ENCODE measurements at places on chromosomes 2 and 18. TPM values are rescaled to one million over a fixed set of nuclear protein-coding genes. Genes with fewer than 3 reads are reported as not detected.
A peak's percentile ranks its signal among the peaks of the same experiment; 100 is the strongest.

DNA sequence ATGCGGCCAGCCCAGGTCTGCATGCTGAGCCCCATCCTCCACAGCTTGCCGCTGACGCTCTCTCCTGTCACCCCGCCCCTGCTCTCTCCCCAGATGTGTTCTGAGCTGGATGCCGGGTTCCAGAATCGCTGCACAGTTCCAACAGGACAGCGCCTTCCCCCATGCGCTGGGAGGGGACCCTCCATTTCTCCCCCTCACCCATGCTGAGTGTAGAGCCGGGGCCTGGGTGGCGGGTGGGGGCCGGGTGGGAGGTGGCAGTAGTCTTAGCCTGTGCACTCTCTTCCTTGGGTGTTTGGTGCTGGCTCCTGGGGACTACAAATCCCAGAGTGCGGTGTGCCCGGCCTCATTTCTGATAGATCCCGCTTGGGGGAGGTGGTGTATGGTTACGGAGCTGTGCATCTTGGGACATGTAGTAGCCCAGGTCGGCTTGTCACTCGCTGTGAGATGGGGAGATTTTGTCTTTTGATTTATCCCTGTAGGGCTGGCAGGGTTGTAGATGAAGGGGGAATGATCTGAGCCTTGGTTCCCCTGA, 6.8 kb downstream of the DNAJB2 start:
- no peak for DNase-seq

DNA sequence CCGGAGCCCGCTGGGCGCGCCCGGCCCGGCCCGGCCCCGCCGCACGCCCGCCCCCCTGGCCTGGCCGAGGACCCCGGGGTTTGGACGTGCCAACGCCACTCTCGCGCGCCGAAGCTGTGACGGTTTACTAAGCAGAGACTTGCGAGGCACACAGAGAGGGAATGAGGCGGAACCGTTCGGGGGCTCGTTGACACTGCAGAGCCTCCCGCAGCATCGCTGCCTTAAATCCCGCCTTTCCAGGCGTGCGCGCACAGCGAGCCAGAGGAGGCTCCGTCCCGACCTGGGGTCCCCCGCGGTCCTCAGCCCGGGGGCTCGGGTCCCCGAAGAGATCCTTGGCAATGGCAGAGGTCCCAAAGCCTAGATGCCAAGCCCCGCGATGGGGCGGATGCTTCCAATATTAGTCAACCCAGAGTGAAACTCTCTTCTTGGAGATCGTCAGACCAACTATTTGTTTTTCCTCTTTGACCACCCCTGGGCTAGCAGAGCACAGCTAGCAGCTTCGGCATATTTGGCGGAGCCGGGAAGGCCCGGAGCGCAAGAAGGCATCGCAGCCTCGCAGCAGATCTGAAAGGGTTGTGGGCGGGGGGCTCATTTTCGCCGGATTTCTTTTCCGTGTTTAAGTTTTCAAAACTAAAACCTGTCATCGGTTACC, at the start of gene ZNF385B:
Gene ZNF385B, minus strand, starts transcription at position 197 of the 652 bp plus-strand sequence.
- peak; percentile 39 for DNase-seq

DNA sequence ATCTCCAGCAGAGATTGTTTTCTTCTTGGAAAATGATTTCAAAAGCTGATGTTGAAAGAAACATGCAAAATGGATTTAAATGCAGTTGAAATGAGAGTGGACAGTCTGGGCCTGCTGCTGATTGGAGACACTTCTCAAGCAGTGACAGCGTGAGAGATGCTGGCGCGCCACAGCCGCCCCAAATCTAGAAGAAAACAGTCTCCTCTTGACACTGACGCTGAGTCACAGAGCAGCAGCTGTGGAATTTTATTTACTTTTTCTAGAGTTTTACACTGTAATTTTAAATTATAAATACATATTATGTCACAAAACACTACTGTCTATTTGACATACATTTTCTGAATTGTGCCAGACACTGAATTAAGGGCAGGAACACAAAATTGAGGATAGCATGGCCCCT, 121.8 kb upstream of the TMEM200C start:
- no peak for DNase-seq

Gene TEX44
- total RNA-seq, result not detected

Gene NAT8
- total RNA-seq, result 0.52 TPM

DNA sequence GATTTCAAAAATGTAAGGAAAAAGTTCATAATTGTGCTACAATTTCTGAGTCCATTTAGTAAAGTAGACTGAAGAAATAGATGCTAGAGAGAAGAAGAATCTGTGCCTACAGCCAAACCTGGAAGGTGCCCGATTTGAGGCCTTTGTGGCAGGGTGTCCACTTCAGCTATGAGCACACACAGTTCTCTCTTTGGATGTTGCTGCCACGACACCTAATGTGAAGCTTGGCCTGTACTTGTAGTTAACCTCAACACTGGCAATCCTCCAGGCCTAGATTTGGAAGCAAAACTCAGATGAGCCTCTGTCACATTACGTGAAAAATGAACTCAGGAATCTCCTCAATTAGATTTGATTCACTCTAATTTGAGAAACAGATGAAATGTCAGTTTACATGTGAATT, 90.1 kb upstream of the LRP1B start:
- no peak for DNase-seq

DNA sequence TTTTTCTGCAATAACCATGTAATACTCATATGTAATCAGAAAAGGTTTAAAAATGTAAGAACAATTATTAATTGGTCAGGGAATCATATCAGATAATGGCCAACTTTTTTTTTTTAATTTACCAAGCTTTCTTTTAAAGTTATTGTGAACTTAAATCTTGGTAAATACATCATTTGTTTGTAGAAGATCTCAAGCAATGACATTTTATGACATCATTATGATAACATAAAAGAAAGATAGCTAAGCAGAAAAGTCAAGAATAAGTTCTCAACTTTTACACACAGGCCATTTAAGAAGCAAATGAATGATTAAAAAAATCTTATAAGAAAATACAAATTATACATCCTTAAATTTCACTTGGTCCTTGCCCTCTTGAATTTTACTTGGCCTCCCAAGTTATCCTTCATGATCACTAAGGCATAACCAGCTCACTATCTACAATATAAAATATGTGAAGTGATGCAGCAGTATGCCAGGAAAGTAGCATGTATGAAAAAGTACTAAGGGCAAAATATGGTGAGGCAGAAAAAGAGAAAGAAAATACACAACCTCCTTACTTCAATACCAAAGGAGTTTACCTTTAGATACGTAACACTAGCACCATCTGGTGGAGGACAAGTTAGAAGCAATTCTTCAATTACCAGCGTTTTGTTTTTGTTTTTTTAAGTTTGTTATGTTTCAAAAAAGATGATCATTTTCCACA, 116.6 kb downstream of the SRBD1 start:
- DNase-seq, result no peak

Gene PLCD4
- 1.2 TPM for total RNA-seq

Gene LHCGR
- total RNA-seq, result not detected

- peak; percentile 25 for DNase-seq
Measured at GRCh38 chr2:27854229-27854862, 35.8 kb downstream of the RBKS start.

DNA sequence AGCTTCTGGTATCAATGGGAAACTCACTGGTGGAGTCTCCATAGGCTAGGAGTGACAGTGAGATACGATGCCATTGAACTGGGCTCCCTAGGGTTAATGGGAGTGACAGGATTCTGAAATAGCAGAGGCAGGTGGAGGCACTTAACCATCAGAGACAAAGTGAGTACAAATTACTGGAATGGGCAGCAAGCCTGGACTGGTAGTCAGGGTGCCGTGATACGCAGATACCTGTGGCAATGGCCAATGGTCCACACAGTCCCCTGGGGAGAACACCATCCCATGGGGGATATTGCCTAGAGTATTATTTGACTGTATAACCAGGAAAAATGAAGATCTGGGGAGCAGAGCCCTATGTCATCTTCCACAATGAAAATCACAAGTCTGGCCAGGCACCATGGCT, 17.3 kb downstream of the CHCHD5 start:
- no peak for DNase-seq

- DNase-seq, result no peak
Measured at GRCh38 chr2:196537311-196537710, 102.2 kb upstream of the CCDC150 start.
